ENCODE measurements at places on chromosomes 13 and 19.
A peak's percentile ranks its signal among the peaks of the same experiment; 100 is the strongest.

GRCh38 chr19:38451629-38452028 is 18.1 kb downstream of the RYR1 start:
- DNase-seq: no peak

GRCh38 chr13:49097374-49097773 is 121.7 kb downstream of the FNDC3A start:
- no peak for DNase-seq

- DNase-seq: no peak
Observed at GRCh38 chr19:51071095-51071405, 6.2 kb upstream of the KLK13 start.

GRCh38 chr19:48044561-48044960 is 682 bp upstream of the CABP5 start:
- no peak for DNase-seq

- DNase-seq: no peak
Observed at GRCh38 chr13:37944869-37945442, 75.4 kb upstream of the TRPC4 start.

GRCh38 chr13:80224468-80224867 is 116.5 kb downstream of the SPRY2 start:
- no peak for DNase-seq

DNA sequence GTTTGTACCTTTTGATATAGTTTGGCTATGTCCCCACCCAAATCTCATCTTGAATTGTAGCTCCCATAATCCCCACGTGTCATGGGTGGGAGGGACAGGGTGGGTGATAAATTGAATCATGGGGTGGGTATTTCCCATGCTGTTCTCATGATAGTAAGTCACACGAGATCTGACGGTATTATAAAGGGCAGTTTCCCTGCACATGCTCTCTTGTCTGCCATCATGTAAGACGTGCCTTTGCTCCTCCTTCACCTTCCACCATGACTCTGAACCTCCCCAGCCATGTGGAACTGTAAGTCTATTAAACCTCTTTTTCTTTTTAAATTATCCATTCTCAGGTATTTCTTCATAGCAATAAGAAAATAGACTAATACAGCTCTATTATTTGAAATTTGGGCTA is 330.7 kb upstream of the ATXN8OS start:
- DNase-seq: no peak

- DNase-seq: no peak
Observed at GRCh38 chr19:35341565-35342225, 6.0 kb upstream of the FFAR1 start.

- no peak for DNase-seq
Observed at GRCh38 chr13:114324334-114324733, 10.0 kb downstream of the CHAMP1 start.

GRCh38 chr19:46042252-46042883 is 1.6 kb upstream of the IGFL4 start:
- DNase-seq: no peak

GRCh38 chr19:48511800-48512503 is at the start of gene LMTK3:
LMTK3 (minus strand) TSS chr19:48511835; CDS start chr19:48511576, 259 bp downstream.
- DNase-seq: peak; percentile 70

DNA sequence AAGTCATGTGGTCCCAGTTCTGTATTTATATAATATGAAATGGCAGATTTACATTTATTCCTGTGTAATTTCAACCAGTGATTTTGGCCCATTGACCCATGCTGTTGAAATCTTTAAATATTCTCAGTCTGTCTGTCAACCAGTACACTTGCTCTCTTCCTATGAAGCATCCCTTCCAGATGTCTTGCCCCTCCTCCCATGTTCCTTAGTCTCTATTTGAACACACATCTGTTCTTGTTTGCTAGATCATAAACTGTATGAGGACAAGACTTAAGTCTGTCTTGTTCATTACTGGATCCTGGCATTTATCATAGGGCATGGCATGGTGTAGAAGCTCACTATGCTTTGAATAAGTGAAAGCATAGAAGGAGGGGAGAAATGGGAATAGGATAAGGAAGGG is 34.9 kb downstream of the STARD13 start:
- DNase-seq: no peak

DNA sequence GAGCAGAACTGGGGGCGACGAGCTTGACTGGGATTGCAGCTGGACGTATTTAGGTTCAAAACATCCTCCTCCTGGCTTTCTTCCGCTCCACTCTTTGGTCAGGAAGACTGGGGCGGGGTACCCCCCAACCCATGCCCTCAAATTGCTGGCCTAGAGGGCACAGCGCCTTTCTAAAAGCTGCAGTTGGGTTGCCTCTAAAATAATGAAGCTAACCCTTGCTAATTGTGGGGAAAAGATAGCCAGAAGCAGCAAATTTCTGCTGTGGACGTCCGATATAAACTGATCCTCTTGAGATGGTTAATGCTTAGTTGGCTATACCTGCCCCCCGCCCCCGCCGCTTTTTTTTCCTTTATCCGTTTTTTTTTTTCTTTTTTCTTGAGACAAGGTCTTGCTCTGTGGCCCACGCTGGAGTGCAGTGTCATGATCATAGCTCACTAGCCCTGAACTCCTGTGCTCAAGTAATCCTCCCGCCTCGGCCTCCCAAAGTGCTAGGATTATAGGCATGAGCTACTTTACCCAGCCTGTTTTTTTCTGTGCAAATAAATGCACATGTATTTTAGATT is 754 bp upstream of the CHERP start:
- DNase-seq: no peak

DNA sequence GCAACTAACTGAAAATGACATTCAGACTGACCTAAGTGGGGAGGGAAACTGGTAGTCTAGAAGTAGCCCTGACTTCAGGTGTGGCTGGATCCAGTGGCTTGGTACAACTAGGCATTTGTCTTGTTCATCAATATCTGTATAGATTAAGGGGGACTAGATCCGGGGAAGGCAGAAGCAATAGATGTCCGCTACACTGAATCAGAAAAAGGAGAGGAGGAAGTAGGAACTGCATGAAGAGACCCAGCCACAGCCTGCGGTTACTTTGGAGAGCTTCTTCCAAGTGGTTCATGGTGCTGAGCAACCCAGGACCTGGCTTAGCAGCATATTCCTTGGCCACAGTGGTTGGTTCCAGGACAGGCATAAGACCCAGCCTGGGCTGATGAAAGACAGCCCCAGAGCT is 9.9 kb upstream of the PRODH2 start:
- DNase-seq: no peak

GRCh38 chr19:51478381-51479234 is at the start of gene CEACAM18:
CEACAM18 (plus strand) TSS chr19:51478539.
- DNase-seq: no peak

- no peak for DNase-seq
Observed at GRCh38 chr13:113001241-113002140, 32.5 kb downstream of the MCF2L start.

DNA sequence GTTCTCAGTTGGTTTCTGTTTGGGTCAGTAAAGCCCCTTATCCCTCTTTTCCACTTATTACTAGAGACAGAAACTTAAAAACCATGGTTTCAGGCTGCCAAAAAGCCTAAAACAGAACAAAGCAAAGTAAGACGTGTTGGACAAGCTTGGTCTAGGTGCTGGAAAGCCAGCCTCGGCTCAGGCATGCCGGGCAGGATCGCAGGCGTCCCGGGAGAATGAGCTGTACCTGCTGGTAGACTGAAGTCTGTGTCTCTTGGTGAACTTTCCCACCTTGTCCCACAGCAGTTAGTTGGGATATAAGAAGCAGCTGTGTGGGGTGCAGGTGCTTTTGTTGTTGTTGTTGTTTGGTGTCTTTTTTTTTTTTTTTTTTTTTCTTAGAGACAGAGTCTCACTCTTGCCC is 20.8 kb downstream of the PRAM1 start:
- no peak for DNase-seq

DNA sequence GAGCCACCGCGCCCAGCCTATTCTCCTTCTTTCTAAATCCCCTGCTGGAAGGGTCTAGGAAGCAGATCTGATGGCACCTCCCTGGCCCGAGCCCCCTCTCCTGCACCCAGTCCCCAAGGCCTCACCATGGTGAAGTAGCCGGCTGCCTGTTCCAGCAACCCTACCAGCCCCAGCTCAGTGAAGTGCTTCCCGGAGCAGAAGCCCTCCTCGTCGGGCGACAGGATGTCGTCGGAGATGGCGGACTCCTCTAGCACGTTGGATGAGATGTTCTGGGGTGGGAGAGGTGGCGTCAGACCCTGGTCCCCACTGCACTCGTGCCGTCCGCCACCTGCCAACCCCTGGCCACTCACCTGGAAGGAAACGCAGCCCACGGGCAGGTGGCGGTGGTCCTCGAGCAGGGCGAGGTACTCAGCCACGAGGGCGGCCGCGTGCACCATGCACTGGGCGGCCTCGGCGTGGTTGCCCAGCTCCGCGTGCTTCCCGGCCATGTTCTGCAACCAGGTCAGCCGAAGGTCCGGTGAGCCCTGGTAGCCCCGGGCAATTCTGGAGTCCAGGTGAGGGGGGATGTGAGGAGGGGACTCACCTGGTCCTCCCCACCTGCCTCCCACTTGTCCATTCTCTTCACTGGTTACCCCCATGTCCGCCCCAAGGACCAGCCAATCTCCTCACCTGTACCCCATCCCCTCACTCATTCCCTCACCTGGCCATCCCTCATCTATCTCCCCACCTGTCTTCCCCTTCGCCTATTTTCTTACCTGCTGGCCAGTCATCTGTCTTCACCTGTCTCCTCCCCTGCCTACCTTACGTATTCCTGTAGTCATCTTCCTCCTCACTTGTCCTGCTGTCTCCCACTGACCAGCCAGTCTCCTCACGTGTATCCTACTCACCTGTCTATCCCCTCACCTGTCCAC is 11.5 kb upstream of the KANK2 start:
- DNase-seq: no peak

DNA sequence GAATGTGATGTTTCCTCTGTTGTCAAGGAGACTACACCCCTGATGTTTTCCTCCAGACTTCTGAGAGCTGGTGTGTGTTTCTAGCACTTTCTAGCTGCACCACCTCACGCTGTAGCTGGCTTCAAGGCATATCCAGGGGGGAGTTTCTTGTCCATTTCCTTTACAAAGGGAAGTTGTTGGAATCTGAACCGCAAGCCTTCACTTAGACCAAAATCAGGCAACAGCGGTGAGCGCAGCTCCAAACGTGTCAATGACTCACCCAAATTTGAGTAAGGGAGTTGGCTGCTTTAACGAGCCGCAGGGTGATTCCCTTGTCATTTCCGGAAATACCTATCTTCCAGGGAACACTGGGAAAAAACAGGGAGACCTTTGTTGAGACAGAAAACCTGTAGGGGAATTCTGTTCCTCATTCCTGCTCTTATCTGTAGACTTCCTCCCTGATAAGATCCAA is 2.5 kb downstream of the LDLR start:
- DNase-seq: peak; percentile 24

DNA sequence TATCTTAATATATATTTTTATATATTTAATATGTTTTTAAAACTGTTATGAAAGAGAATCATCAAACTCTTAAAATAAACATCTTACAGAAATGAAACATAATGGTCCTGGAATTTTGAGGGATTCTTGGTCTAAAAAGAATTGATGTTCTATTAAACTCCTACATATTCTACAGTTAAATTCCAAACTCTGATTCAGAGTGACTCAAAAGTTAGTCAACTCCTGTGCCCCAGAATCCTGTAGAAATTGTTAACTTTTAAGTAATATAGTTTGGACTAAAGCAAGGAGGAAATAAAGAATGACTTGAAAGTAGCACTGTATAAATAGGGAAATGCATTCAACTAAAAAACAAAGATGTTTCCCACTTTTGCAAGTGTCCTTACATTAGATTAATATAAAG is 47.7 kb downstream of the FNDC3A start:
- no peak for DNase-seq

GRCh38 chr19:33569821-33570220 is 48.2 kb upstream of the PEPD start:
- no peak for DNase-seq

DNA sequence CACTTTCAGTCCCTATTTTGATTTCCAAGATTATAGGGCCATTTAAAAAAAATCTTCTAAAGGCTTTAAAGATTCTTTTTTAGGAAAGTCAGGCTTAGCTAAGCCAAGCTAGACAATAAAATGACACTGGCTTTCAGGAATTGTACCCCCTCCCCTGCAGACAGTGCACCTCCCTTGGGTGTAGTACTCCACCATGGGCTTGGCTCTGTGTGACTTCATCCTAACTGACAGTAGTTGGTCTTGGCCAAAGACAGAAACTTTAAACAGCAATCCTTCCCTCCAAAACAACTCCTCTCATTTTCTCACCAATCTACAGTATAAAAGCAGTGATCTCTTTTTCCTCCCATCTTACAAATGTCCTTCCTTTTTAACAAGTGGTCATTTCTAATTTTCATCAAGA is 283.0 kb downstream of the DNAJC15 start:
- no peak for DNase-seq

DNA sequence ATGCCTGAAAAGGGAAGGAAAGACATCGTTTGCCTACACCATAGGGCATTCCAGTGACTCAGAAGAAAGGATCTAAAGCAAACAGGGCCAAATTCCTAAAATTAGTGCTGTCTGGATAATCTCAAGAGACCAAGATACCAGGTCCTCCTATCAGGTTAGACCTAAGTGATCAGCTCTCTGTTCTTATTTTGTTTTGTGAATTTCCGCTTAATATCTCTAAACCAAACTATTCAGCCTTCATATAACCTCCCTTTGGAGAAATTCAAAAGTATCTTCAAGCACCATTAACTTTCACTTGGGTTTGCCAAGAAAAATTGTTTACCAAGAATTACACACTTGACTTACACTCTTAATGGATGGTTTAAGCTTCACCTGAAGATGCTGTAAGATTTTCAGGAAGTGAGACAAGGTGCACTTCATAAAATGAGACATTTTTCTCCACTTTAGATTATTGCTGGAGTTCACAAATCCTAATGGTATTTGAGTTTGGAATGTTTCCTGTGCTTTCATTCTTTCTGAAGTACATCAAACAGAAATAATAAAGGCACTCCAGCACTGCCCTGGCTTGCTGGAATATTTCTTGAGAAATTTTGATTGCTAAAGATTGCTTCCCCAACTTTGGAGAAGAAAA is 376.1 kb downstream of the LMO7 start:
- DNase-seq: no peak

GRCh38 chr19:19115954-19116353 is 22.3 kb downstream of the TMEM161A start:
- DNase-seq: peak; percentile 13

DNA sequence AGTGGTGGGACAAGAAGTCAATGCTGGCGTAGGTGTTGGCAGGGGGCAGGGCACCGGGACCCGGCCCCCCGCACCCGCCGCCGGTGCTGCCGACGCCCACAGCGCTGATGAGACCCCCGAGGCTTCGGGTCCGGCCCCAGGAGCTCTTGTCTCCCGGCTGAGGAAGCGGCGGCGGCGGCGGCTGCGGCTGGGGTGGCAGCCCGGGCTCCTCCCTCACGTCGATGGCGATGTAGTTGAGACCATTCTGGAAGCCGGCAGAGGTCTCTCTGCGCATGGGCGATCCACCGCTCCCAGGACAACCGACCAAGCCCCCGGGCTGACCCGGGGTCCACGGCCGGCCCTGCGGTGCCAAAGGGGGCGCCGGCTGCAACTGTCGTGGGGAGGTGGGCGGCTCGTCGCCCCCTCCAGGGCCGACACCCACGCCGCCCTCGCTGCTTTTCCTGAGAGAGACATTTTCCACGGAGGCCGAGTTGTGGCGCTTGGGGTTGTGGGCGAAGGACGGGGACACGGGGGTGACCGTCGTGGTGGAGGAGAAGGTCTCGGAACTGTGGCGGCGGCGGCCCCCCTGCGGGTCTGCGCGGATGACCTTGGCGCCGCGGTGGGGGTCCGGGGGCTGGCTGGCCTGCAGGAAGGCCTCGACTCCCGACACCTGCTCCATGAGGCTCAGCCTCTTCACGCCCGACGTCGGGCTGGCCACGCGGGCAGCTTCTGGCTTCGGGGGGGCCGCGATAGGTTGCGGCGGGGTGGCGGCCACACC is 4.1 kb downstream of the IRS2 start:
- no peak for DNase-seq

All from stimulated activated CD4-positive, alpha-beta T cell treated with anti-CD3 and anti-CD28 coated beads, Interleukin-2, amount 100 ng/mL, for 4 hours (primary cell).